ENCODE measurements at places on chromosomes 11 and 22.

GRCh38 chr11:108206969-108207682 lies 15.3 kb downstream of the NPAT start:
- no peak for DNase-seq

GRCh38 chr11:59176330-59176729 lies 4.4 kb downstream of the DTX4 start:
- no peak for DNase-seq

- DNase-seq, result no peak
Measured at GRCh38 chr11:14111496-14111895, 149.0 kb downstream of the SPON1 start.

- DNase-seq, result no peak
Measured at GRCh38 chr22:44711690-44712555, 9.9 kb downstream of the PRR5 start.

DNA sequence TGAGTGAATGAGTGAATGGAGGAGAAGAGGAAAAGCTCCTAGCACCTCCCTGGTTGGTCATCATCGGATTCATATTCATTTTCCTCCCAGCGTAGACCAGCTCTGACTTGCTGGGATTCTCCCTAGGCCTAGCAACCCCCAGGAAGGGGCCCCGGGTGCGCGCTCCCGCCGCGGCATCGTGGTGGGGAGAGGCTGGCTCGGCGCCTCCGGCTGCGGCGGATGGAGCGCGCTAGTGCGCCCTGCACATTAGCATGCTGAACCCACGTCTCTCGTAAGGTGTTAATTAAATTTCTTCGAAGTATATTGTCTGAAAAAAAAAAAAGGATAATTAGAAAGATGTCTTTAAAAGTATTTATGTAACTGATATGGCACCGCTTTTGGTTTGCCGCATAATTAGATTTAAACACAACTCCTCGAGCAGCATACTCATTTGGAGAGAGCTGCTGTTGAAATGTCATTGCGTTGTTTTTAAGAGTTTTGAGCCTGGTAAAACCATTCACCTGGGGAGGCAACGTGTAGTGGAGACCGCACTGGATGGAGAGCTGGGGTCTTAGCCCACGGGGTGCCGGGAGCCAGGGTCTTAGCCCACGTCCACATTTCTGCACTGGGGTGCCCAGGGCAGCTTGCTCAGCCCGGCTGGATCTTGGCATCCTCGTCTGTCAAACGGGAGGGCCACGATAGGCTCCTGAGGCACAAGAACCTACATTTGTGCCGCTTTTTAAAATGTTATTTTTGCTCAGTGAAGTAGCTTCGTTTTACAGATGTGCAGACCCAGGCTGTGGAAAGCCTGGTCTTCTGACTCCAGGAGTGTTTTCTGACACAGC lies 21.8 kb downstream of the MPPED1 start:
- no peak for DNase-seq

GRCh38 chr11:7257724-7258123 lies 6.0 kb downstream of the SYT9 start:
- no peak for DNase-seq

GRCh38 chr11:12076840-12077534 lies 33.4 kb upstream of the MICAL2 start:
- no peak for DNase-seq

DNA sequence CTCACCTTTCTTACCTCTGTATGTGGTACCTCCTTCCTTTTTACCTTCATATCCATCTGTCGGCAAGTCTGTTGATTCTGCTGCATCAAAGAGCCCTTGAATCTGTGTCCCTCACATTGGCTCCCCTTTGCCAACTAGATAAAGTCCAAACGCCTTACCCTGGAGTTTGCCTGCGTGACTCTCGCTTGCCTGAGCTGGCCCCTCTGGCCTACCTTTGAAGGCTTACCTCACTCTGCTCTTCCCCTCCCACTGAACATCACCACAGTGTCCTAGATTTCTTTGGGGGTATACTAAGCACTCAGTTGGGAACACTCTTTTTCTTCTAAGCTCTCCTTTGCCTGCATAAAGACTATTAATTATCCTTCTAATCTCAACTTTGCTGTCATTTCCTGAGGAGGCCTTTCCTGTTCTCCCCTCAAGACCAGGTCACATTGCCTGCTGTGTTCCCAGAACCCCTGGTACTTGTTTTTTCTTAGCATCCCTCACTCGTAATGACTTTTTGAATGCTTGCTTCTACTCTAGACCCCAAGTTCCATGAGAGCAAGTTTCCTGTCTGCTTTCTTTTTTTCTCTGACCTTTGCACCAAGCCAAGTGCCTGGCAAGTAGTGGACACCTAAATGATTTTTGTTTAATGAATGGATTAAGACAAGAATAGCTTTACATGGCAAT lies 67.8 kb upstream of the ADORA2A start:
- no peak for DNase-seq

DNA sequence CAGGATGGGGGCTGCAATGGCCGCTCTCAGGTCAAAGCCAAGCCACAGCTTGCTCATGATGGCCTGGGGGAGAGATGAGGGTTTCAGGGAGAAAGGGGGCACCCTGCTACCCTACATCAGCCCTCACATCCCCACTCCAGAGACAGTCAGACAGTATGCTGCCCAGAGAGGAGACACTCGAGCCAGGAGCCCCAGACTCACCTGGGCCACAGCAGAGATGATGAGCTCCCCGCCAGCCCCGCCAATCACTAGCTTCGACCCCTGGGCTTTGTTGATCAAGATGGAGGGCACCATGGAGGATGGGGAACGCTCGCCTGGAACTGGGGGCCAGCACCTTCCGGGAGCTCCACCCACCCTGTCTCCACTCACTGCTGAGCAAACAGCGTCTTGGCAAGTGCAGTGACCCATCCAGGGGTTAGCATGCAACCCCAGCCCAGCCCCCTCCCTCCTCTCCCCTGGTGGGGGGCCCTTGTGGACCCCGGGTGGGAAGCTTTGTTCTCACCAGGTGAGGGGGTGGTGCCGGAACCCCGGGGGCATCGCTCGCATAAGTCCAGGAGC lies 19.8 kb downstream of the GGT5 start:
- DNase-seq, result no peak

- DNase-seq, result no peak
Measured at GRCh38 chr11:121372028-121372427, 79.5 kb downstream of the SC5D start.

DNA sequence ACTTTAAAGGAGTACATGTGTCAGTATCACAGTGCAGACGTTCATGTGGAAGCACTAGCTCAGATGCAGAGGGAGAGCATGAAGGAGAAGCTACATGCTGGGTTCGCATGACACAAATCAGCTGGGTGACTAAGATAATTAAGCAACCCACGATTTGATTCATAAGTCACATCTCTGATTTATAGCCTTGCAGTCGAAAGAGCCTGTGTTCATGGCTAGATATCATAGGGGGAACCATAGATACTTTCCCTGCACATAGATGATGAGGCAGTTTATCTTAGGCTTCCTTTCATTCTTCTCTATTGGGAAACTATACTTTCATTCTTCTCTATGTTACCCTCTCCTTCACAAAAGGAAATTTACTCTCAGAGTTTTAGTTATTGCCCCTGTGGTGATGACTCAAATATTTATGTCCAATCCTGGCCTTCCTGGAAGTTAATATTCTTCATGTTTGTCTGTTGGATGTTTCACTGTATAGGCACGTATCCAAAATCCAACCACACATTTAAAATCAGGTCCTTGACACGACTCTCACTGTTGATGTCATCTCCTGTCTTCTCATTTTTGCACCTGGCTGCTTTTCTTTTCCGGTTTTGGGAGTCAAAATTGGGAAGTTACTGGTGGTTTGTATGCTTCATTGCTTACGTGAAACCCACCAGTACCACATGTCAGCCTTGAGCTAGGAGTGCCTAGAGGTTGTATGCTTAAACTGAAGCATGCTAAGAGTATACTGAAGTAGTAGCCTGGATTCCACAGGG lies 56.3 kb upstream of the SLC5A12 start:
- DNase-seq, result peak; percentile 8

- DNase-seq, result no peak
Measured at GRCh38 chr11:63866211-63866610, 27.3 kb downstream of the MARK2 start.

DNA sequence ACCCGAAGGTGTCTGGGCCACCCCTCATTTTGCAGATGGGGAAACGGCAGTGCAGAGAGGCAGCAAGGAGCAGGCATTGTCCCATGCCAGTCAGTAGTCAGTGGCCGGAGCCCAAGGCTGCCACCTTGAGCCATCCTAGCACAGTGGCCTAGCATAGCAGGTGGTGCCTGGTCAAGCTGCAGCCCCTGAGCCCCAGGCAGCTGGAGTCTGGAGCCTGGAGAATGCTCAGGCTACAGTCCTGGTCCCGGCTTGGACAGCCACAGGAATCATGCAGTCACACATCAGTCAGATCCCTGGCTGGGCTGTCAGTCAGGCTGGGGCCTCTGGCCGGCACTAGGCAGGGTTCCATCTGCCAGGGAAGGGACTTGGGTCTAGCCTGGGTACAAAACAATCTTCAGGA lies 18.6 kb downstream of the KCNC1 start:
- DNase-seq, result no peak

DNA sequence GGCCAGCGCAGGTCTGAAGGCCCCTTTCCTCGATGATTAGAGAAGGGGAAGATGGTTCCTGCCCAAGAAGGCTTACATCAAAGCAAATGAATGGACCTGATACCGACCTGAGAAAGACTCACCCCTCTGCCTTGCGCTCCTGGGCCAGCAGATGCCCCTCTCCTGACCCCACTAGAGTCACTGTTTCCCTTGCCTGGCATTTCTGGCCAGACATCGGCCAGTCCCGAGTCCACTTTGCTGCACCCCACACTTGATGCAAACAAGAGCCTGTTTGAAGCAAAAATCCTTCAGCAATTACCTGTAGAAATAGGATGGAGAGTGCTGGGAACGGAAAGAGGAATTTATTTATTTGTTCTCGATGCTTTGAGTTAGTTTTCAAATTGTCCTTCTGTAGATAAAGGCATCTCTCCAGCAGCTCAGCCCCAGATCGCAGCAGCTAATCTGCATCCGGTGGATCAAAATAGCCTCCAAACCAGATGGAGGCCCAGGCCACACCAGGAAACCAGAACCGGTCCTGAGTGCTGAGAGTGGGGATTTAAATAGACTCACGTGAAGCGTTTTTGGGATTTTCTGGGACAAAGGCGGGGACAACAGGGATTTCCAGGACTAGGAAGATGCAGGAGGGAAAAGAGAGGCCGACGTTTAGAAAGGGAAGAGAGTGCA lies 148.6 kb downstream of the TRIM29 start:
- no peak for DNase-seq

GRCh38 chr22:26553056-26553752 lies 36.7 kb downstream of the TPST2 start:
- peak; percentile 14 for DNase-seq
